RPMI8226 (cell line): ENCODE measurements at places on chromosomes 5 and 9.

GRCh38 chr9:130447193-130447816 lies 2.5 kb downstream of the ASS1 start:
- DNase-seq: peak; percentile 80

DNA sequence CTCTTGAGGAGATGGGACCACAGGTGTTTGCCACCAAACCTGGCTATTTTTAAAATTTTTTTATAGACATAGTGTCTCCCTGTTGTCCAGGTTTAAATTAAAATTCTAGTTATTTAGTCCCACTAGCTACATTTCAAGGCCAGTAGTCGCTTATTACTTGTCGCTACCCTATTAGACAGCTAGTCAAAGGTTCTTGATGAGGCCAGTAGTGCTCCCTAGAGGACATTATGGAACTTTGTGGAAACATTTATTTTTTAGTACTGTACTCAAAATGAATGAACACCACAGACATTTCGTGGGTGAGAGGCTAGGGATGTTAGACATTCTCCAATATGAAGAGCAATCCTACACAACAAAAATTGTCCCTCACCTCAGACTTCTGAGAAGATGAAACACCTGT lies 14.4 kb upstream of the GRXCR2 start:
- DNase-seq: no peak

GRCh38 chr5:179300581-179301180 lies 44.6 kb downstream of the ADAMTS2 start:
- DNase-seq: no peak

DNA sequence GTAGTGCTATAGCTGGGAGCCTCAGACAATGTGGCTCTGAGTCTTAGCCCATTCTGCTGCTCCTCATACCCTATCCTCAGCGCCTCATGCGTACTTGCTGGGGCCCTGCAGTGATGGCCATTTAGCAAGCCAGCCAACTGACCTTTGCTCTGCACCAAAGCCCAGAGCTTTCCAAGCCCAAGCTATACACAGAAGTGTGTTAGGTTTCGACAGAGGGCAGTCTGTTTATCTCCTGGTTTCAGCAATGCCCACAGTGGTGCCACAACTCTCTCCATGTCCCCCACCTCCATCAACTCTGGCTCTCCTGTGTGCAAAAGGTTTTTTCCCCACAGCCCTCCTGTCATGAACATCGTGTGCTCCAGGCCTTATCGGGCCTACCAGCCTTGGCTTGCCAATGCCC lies 16.9 kb downstream of the GNG10 start:
- no peak for DNase-seq

DNA sequence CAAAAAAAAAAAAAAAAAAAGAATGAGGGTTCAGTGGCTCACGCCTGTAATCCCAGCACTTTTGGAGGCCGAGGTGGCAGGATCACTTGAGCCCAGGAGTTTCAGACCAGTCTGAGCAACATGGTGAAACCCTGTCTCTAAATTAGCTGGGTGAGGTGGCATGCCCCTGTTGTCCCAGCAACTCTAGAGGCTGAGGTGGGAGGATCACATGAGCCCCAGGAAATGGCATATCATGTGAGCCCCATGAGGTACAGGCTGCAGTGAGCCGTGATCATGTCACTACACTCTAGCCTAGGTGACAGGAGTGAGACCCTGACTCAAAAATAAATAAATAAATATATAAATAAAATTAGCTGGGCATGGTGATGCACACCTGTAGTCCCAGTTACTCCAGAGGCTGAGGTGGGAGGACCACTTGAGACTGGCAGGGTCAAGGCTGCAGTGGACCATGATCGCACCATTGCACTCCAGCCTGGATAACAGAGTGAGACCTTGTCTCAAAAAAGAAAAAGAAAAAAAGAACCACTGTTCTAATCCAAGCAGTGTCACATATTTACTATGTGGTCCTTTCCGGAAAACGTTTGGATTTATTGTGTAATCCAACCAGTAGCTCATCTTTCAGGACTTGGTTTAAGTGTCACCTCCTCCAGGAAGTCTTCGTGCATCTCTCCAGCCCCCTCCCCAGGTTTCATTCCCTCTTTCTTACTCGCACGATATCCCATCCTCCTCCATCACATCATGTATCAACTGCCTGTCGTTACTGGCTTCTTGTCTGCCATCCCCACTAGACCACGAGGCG lies 12.3 kb upstream of the SPOUT1 start:
- DNase-seq: no peak

GRCh38 chr9:9874270-9874669 lies 738.5 kb downstream of the PTPRD start:
- no peak for DNase-seq

- no peak for DNase-seq
Observed at GRCh38 chr9:128825923-128826700, 3.5 kb downstream of the SPOUT1 start.

DNA sequence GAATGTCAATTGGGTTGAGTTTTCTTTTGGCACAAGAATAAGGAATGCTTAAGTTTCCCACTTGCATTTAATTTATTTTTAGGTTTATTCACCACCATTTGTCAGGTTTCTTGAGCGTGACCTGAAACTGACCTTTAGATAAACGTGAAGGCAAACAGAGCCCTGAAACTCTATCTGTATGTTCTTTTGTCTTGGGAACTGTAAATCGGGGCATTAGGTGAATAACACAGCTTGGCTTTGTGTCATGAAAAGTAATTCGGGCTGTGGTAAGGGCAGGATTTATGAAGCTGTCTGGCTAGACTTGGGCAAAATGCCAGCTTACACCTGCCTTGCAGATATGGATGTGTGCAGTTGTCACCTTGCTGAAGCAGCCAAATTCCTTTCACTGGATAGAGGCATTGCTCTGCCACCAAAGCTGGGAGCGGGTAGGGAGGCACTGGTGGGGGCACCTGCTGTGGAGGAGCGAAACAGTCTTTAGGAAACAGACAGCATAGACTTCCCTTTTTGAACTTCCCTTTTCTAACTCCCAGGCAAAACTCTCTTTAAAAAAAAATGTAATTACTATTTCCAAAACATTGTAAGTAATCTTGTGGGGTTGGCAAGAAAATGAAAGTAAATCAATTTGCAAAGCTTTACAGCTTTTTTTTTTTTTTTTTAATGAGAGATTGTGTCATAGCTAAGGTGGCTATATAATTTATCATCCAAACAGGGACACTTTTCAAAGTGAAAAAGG lies 545.2 kb downstream of the CSNK1G3 start:
- DNase-seq: peak; percentile 95

DNA sequence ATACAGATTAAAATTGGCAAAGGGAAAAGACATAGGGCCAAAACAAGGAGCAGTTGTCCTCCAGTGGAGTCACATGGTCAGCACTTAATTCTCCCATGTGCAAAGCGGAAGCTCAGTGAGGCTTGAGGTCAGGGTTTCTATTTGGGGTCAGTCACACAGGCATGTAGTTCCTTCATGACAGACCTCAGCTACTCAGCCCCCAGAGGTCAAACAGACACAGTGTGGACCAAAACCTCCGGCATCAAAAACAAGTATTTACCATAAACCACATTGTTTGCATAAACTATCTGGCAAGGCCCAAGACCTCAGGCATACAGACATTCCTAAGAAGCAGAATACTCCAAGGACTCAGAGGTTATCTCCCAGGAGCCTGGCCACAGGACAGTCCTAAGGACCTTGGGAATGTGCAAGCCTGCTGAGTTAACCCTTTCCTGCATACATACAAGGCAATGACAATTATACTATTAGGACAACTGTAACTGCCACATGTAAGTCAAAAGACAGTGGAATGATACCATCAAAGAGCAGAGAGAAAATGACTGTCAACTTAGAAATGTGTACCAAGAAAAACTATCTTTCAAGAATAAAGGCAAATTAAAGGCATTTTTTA lies 28.7 kb upstream of the FNIP1 start:
- no peak for DNase-seq

- peak; percentile 85 for DNase-seq
Observed at GRCh38 chr5:172806897-172807672, 27.0 kb upstream of the ERGIC1 start.

DNA sequence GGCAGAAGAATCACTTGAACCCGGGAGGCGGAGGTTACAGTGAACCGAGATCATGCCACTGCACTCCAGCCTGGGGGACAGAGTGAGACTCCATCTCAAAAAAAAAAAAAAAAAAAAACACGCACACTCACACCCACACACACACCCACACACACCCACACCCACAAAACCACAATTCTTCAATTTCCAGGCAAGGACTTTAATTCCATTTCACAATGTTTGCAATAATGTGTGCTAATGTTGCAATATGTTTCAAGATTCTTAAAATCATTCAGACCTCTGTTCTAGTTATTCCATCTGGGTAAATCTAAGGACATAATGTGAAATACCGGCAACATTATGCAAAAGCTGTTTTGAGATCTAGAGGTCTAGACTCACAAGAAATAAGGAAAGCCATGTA lies 28.3 kb downstream of the CCDC69 start:
- no peak for DNase-seq

GRCh38 chr9:89314955-89315354 lies 3.3 kb upstream of the SECISBP2 start:
- no peak for DNase-seq

DNA sequence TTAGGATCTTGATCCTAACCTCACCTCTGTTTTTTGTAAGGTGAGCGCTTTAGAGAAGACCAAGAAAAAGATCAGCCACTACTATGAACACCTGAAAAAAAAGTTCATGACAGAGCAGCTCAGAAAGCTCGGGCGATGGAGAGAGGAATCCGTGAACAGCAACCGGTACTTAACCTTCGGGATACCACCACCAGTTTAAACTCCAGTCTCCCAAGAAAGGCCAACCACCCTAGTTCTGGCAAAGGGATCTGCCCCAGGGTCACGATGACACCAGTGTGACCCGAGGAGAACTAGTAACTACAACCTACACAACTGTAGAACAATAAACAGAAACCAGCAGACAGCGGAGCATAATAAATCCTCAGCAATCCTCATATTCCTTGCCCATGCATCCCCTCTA lies 8.5 kb downstream of the C5orf52 start:
- DNase-seq: no peak

- DNase-seq: no peak
Observed at GRCh38 chr5:168424594-168425323, 61.5 kb upstream of the RARS1 start.

- no peak for DNase-seq
Observed at GRCh38 chr5:175621971-175622370, 35.9 kb upstream of the HRH2 start.

GRCh38 chr5:124686239-124687004 lies 60.0 kb downstream of the ZNF608 start:
- no peak for DNase-seq

- no peak for DNase-seq
Observed at GRCh38 chr5:174359071-174359470, 313.6 kb downstream of the NSG2 start.

DNA sequence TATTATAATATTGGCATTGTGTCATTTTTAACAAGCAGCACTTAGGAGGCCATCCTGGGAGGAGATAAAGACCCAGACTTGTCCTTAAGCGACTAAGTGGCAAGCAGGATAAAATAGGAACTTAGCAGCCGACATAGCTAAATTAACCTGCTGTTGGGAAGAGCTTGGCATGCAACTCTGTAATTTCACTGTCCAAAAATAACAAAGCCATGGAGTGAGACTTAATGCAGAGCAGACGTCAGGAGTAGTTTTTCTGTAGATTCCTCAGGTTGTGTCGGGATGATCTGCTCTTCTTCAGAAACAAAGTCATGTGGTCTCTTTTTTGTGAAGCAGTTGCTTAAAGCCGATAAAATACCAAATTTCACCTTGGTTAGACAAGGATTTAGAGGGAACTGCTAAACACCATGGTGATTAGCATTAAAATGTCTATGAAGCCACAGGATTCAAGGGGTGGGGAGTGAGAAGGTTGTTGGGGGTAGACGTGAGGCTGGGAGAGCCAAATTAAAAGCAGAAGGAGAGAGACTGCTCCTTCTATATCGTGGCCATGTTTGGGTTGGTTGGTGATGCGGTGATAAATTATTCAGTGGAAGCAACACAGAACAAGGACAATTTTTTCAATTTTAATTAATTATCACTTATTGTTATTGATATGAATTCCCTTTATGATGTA lies 303.0 kb downstream of the CSNK1G3 start:
- no peak for DNase-seq

DNA sequence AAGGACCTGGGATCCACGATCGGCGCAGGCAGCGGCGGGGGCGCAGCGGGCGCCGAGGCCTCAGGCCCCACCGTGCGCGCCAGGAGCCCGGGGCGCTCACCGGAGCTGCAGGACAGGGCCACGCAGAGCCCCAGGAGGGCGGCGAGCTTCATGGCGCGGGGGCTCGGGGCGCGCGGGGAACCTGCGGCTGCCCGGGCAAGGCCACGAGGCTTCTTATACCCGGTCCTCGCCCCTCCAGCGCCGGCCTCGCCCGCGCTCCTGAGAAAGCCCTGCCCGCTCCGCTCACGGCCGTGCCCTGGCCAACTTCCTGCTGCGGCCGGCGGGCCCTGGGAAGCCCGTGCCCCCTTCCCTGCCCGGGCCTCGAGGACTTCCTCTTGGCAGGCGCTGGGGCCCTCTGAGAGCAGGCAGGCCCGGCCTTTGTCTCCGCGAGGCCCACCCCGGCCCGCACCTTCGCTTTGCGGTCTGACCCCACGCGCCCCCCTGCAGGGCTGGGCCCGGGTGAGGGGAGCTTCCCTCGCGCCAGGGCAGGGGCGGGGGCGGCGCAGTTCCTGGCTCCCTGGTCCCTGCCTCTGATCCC lies at the start of gene SCGB3A1:
TSS of gene SCGB3A1 (minus strand) at position 189 of the 577 bp plus-strand sequence. CDS start at position 152, 37 bp downstream.
- DNase-seq: no peak

GRCh38 chr9:108703429-108703828 lies 152.4 kb downstream of the ACTL7B start:
- DNase-seq: no peak

DNA sequence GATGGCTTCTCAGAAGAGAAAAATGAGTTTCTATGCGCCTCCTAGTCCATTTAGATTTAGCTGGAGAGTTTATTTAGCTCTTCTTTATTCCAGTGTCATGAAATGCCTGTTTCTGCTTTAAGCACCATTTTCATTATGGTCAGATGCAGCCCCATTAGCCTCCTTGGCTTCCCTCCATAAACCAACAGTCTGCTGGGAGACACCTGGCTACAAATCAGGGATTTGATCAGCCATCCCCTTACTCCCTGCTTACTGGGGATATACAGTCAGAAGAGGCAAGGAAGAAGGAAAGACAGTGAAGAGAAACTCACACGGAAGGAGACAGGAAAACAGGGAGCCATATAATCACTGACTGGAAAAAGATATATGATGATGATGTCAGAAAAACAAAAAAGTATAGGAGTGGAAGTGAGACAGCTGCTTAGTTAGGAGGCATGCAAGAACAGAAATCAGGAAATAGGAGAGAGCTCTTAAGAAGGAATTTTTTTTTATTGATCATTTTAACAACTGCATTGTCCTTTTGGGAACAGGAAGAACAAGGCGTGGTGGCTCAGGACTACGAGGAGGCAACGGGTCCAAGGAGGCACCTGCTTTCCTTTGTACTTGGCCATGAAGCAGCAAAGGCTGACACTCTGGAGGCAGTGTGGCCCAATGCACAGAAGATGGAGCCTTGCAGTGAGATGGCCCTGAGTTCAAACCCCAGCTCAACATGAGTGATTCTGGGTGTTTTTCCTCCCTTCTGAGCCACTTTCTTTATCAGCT lies 56.1 kb downstream of the MED27 start:
- no peak for DNase-seq

- DNase-seq: no peak
Observed at GRCh38 chr5:158911693-158912363, 187.9 kb downstream of the EBF1 start.
